ENCODE measurements at places on chromosomes 12 and 14.

GRCh38 chr14:97250931-97251330 lies 453.7 kb downstream of the VRK1 start:
- DNase-seq = no peak

GRCh38 chr12:110193196-110193595 lies 69.0 kb downstream of the IFT81 start:
- DNase-seq = no peak

DNA sequence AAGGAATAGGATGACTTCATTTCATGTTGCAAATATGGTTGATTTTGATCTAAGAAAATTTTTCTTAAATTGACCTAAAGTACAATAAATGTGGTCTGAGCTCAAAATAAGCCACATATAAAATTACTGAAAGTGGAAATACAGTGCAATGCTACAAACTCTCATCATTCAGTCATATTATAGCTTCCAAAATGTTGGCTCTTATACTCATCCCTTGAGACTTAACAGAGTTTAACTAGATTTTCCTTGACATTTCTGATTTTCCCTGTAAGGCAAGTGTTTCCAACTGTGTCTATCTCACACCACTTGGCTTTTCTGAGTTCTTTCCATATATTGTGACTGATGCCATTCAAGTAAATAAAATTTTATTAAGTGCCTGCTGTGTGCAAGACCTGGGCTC lies 123.7 kb upstream of the NTF3 start:
- DNase-seq = no peak

DNA sequence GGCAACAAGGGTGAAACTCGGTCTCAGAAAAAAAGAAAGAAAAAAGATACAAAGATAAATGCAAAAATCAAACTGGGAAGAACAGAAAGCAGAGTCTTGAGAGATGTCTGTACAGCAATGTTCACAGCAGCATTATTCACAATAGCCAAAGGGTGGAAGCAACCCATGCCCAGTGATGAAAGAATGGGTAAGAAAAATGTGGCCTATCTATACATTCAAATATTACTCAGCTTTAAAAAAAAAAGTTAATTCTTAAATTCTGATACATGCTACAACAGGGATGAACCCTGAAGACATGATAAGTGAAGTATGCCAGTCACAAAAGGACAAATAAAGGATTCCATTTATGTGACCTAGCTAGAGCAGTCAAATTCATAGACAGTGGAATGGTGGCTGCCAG lies 33.7 kb downstream of the SPPL3 start:
- no peak for DNase-seq

DNA sequence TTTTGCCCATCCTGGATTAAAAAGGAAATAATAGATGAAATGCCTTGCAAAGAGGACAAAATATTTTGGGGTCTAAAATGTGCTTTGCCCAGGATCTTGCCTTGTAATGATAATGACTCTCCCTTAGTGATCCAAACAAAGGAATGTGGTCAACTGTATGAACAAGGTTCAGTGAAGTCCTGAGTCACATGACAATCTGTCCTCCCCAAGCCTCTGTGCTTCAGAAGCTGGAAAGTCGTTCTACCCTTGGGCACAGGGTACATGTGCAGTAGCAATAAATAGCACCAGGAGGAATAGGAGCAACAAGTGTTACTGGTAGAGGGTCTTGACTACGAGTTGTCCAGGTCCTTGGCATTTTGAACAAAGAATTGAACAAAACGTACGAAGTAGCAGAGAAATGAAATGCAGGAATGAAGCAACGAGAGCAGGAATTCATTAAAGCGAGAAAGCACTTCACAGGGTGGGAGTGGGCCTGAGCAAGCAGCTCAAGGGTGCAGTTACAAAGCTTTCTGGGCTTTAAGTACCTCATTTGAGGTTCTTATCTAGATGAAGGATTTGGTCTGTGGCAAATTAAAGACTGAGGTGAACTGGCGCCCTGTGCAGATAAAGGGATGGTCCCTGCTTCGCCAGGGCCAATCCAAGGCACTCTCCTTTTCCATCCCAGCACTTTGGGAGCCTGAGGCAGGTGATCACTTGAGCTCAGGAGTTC lies 65.8 kb downstream of the RESF1 start:
- no peak for DNase-seq

All from AG04449 (cell line).